ENCODE measurements at places on chromosomes 11 and 22.

- DNase-seq: no peak
These were observed 302.0 kb upstream of the NARS2 start for GRCh38 chr11:78876676-78877075.

DNA sequence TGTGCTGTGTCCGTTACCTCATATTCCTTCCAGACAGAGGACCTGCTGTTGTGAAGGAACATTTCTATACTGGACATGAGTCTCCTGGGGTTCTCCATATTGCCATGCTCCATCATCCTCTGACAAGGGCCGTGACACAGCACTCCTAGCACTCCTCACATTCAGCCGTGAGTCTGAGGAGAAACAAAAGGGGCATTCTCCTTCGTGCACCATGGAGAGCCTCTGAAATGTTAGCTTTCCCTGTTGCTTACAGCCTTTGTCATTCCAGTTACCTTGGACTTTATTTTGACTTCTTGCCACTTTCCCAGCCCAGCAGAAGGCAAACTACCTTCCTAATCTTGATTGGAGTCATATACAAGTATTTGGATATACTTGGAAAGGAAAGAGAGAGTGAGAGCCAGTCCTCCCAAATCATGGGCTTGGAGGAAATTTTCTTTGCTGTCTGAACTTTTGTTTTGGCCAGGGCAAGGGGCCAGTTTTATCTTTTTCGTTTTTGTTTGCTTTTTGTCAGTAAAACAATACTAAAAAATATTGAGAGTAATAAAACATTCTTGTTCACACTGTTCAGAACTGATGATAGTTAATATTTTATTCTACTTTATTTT is 29.1 kb upstream of the TECTA start:
- DNase-seq: no peak

DNA sequence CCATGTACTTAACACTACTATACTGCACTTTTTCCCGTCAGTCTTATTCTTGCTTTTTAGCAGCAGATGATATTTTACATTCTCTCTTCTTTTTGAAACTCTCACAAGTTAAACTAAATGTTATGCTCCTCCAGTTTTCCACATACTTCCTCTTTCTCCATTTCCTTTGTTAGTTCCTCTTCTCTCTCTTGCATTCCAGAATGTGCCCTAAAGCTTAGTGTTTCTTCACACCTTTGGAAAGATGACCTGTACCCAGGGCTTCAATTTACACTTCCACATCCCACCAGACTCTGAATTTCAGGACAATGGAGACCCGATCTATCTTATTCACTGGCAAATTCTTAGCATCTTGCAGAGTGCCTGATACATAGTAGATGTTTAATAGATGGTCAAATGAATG is 51.8 kb downstream of the APIP start:
- no peak for DNase-seq

DNA sequence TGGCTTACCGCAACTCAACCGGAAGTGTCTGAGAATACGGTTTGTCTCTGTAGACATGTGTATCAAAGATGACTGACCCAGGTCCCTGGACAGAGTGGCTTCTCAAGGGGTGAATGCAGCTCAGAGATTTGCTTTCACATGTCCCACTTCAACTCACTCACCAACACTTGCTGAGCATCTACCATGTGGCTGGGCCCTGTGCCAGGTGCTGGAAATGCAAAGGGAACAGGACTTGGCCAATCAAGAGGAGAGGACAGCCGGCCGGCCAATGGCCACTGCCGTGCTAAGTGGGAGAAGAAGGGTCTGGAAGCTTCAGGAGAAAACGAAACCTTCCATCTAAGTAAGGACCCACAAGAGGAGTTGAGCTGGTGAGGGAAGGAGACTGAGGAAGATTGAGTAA is 151.3 kb downstream of the CEP164 start:
- DNase-seq: no peak

DNA sequence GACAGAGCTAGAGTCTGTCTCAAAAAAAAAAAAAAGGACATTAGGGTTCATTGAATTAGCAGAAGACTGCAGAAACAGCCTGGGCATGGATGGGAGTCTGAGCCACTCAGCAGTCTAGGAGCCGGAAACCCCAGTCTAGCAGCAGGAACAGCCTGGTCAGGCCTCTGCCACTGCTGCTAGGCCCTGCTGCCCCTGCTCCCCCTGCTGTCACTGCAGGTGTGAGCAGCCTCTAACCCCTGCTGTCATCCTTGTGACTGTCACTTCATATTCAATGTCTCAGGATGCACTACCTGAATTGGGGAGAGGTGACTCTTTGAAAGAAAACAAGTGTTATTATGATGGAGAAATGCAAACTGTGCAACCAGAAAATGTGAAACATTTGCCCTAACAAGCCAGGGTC is 7.0 kb upstream of the DDX17 start:
- no peak for DNase-seq

GRCh38 chr11:115941481-115941993 is 437.3 kb upstream of the CADM1 start:
- DNase-seq: no peak

GRCh38 chr11:42271306-42271705 is 811.9 kb upstream of the LRRC4C start:
- no peak for DNase-seq

DNA sequence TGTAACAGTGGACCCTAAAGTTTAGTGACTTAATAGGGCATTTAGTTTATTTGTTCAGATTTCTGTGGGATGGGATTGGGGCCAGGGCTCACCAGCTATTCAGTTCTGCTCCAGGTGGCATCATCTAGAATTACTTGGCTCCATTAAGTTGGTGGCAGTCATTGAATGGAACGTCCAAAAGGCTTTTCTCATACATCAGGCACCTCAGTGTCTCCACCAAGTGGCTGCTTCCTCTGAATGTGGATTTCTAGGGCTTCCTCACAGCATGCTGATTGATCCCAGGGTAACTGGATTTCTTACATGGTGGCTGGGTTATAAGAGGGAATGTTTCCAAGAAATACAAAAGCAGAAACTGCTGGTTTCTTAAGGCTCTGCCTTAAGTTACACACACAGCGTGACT is 34.7 kb downstream of the USP47 start:
- DNase-seq: no peak

GRCh38 chr11:129937592-129938238 is 42.3 kb upstream of the NFRKB start:
- no peak for DNase-seq

DNA sequence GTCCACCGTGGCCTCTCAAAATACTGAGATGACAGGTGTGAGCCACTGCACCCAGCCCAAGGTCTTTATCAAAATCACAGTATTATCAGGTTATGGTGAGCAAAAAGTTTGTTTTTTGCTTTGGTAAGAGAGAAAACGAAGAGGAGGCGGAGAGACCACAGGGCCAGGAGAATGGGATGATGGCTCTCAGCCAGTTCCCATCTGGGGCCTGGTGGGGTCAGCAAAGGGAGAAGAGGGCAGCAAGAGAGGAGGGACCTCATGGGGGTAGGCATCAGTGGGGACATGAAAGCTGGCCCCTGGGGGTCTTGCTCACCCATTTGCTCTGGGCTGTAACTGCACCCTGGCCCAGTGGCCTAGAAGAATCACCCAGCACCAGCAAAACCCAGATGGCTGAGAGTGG is 190.2 kb downstream of the SHANK2 start:
- no peak for DNase-seq

DNA sequence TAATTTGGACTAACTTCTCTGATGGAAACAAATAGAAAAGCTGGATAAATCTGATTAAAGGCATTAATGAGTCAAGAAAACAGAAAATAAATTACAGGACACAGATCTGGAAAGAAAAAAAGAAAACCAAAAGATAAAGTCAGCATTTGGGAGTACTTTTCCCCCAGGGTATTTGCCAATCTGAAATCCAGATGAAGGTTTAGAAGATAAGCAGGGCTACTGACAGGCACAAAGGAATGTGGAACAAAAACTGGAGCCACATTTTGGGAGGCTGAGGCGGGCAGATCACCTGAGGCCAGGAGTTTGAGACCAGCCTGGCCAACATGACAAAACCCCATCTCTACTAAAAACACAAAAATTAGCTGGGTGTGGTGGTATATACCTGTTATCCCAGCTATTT is 57.2 kb downstream of the SBF2 start:
- no peak for DNase-seq

- no peak for DNase-seq
These were observed 20.1 kb upstream of the SIK2 start for GRCh38 chr11:111582163-111582562.

DNA sequence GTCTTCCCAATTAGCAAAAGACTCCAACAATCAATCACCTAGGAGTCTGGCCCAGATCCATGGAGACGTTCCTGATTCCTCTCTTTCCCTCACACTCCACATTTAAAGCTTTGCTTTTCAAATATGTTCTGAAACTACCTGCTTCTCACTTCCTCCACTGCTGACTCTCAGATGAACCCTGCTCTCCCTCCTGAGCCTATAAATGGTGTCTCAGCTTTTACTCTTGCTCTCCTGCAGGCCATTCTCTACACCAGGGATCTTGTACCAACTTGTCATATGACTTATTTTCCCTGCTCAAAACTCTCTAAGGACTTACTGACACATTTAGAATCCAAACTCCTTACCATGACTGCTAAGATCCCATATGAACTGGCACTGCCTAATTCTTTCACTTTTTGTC is 138.4 kb upstream of the DDI1 start:
- no peak for DNase-seq

- no peak for DNase-seq
These were observed 85.4 kb downstream of the CSTPP1 start for GRCh38 chr11:47021965-47022364.

DNA sequence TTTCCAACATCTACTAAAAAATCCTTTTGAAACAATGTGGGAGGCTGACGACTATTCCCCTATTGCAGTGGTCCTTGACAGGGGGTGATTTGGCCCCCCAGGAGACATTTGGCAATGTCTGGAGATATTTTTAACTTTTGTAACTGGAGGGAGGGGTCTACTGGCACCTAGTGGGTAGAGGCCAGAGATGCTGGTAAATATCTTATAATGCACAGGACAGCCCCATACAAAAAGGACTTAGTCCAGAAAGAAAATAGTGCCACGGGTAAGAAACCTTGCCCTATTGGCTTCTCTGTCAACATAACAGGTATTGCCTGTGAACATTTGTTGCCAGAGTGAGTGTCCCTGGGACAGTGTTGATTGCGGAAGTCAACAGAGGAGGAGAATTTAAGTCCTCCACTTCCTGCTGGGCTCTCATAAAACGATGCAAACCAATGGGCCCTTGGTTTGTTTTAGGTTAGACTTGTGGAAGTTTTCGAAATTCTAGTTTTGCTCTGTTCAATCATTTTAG is 101.6 kb downstream of the MAML2 start:
- DNase-seq: no peak

GRCh38 chr22:27213294-27213693 is 555.9 kb downstream of the MIAT start:
- no peak for DNase-seq

All from activated naive CD4-positive, alpha-beta T cell (primary cell).